ENCODE measurements at places on chromosomes 1 and 21.

- DNase-seq = no peak
These were observed 49.2 kb upstream of the IGSF21 start for GRCh38 chr1:18058206-18058921.

- DNase-seq = no peak
These were observed 55.9 kb downstream of the LEPR start for GRCh38 chr1:65476327-65476726.

DNA sequence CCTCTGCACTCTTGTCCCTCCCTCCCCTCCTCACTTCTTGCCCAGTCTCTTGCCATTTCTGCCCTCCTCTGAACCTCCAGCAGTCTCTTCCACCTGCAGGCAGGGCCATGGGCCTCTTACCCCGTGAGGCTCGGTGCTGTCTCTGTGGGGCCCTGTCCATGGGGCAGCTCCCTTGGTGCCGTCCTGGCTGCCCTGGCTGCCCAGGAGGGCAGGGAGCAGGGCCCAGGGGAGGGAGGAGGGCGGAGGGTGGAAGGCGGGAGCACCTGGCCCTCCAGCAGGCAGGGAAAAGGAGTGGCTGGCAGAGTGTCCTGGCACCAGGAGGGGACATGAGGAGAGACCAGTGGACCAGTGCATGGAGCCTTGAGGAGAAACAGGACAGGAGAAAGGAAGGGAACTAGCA is at the start of gene RORC:
Gene RORC (minus strand): TSS at position 198 of the 400 bp plus-strand sequence. CDS start 38 bp downstream, at position 160.
- no peak for DNase-seq

GRCh38 chr1:32605711-32606424 is 44.5 kb downstream of the ZBTB8OS start:
- no peak for DNase-seq

GRCh38 chr1:114114185-114115094 is 39.2 kb downstream of the SYT6 start:
- no peak for DNase-seq

DNA sequence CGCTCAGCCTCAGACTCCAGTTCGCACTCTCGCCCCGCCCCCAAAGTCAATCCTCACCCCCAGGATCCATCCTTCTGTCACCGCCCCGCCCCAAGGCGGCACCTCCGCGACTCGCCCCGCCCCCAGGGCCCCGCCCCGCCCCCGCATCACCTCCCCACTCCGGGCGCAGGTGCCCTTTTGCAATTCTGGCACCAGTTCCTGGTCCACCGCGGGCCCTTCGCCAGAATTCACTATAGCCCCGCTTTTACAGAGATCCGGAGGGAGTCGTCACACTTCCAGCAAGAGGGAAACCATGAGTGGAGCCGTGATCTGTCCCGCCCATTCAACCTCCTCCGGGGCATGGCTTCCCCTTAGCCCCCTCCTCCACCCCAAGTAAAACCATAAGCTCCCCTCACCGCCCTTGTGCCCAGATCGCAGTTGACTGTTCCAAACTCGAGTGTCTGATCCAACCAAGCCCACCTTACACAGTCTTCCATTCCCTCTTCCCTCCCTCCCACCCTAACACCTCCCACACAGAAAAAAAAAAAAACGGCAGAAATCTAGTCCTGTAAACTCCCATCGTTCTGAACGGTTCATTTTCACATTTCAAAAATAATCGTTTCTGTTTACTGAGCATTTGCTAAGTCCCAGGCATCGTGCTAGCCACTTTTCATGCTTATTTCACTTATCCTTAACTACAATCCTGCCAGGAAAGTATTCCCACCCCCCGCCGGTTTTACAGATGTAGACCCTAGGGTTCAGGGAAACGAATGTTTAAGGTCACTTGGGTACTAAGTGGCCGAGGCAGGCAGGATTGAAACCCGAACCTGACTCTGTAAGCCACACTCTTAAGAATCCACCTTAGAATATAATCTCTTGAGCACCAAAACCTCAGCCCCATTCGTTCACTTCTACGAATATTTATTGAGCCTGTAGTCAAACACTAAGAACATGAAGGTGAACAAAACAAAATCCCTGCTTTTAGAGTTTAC is 1.3 kb upstream of the DNAJC16 start:
- DNase-seq = no peak

DNA sequence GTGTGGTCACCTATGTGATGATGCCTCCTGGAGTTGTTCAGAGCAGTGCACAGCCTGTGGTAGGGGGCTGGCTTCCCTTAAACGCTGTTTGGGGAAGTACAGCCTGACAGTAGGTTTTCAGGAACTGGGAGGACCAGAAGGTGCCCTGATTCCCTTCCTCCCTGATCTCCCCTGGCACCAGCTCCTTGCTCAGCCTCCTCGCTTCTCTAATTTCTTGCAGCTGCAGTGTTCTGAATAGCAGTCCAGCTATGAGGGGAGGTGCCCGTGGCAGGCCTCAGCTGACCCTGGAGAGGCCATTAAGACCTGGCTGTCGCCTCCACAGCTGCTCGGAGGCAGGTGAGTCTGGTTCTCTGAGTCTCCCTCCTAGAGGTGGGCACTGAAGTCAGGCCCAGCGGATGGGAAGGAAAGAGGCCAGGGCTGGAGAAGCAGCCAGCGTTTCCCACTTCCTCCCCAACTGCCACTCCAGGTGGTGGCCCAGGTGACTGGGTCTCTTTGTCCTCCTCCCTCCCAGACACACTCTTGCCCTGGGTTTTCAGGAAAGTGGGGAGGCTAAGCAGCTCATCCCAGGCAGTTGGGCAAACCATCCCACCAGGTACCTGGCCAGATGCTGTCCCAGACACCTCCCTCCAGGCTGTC is 52.0 kb upstream of the RPL11 start:
- DNase-seq = no peak

- peak; percentile 11 for DNase-seq
These were observed 11.1 kb downstream of the ADPRS start for GRCh38 chr1:36099681-36100341.
